ENCODE measurements at places on chromosomes 7 and 10. TPM values are rescaled to one million over a fixed set of nuclear protein-coding genes. Genes with fewer than 3 reads are reported as not detected.

DNA sequence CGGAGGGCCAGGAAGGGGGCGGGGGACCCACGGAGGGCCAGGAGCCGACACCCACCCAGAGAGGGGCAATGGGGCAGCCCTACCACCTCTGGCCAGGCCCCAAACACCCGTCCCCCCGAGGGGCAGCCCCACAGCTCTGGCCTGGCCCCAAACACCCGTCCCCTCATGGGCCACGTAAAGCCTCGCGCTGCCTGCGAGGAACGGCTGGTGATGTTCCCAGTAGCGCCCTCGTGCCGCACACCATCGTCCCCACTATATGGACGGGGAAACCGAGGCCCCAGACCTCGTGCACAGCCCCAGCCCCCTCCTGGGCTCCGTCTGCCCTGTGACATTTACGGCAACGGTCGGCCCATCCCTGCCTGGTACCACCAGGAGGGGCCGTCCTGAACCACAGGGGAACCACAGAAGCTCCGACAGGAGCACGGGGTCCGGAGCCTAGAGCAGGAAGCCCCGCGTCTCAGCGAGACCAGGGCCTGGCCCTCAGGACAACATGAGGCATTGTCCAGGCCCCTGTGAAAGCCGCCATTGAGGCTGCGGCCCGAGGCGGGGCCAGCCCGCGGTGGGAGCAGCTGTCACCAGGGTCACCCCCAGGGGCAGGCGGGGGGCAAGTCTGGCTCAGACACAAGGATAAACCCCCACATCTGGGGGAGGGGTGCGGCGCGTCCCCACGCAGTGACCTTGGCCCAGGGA is 35.6 kb downstream of the GET4 start:
- no peaks in the 10 kb centered on the region for H3K36me3 ChIP-seq
- no peaks in the 10 kb centered on the region for H3K27me3 ChIP-seq
- DNase-seq, result no peak
- no peak overlapping the region for H3K27ac ChIP-seq
- no peak overlapping the region for H3K4me3 ChIP-seq
- peaks cover 10% of the 10 kb centered on the region for H3K4me1 ChIP-seq

DNA sequence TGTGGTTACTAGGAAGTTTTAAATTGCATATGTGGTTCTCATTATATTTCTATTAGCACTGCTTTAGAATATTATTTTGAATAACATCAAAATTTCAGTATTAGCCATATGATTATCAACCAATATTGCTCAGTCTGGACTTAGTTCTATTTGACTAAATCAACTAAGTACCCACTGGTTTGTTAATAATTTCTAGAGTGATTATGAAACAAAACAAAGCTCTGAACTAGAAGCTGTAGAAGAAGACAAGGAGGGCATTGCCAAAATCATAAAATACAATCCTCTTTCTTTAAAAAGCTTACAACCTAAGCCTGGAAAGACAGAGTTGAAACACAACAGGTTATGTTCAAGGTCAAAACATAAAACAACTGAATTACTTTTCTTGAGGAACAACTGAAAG is 204.7 kb downstream of the KMT2C start:
- no peak overlapping the region for H3K27ac ChIP-seq
- no peak overlapping the region for H3K4me3 ChIP-seq
- peaks cover 14% of the 10 kb centered on the region for H3K36me3 ChIP-seq
- no peaks in the 10 kb centered on the region for H3K4me1 ChIP-seq
- DNase-seq, result no peak

GRCh38 chr7:128106821-128107220 is 75.6 kb upstream of the LRRC4 start:
- H3K27ac ChIP-seq, result no peak overlapping the region
- no peak for DNase-seq
- no peak overlapping the region for H3K4me3 ChIP-seq
- H3K27me3 ChIP-seq, result peaks cover 3% of the 10 kb centered on the region

DNA sequence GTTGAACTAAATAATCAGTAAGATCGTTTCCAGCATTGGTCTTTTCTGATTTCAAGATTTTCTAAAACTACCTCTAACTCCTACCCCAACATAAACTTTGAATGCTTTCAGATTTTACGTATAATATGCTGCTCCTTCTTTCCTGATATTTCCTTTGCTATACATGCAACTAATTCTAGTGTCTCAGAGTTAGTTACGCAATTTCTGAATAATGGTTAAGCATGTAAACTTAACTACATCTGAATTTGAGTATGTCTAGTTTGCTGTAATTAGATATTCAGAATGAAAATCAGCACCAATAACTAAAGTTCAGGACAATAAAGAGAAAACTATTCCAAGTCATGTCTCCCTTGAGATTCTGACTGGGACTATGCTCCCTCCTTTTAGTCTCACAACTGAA is 71.0 kb downstream of the SEMA3C start:
- H3K27ac ChIP-seq, result no peak overlapping the region
- DNase-seq, result no peak
- H3K36me3 ChIP-seq, result no peaks in the 10 kb centered on the region
- no peak overlapping the region for H3K4me3 ChIP-seq

The TMEM139 gene
- total RNA-seq, result 0.70 TPM

The YWHAG gene
- 127 TPM for total RNA-seq

The LLCFC1 gene
- not detected for total RNA-seq

DNA sequence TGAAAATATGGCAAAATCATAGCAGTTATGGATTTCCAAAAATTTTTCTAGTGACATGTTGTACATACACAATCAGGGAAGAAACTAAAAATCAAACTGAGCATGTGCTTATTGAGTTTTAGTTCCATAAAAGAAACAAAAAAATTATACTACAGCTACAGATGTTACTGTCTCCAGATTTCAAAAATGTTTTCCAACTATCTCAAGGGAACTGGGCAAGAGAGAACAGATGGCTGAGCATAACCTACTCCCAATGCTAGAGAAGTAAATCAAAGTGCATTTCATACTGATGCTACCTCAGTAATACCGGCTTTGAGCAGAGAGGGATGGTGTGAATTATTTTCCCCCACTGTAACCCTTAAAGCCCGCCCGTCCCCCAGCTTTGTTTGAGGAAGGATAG is 40.7 kb upstream of the KMT2C start:
- H3K4me1 ChIP-seq, result no peaks in the 10 kb centered on the region
- H3K36me3 ChIP-seq, result no peaks in the 10 kb centered on the region
- DNase-seq, result no peak

DNA sequence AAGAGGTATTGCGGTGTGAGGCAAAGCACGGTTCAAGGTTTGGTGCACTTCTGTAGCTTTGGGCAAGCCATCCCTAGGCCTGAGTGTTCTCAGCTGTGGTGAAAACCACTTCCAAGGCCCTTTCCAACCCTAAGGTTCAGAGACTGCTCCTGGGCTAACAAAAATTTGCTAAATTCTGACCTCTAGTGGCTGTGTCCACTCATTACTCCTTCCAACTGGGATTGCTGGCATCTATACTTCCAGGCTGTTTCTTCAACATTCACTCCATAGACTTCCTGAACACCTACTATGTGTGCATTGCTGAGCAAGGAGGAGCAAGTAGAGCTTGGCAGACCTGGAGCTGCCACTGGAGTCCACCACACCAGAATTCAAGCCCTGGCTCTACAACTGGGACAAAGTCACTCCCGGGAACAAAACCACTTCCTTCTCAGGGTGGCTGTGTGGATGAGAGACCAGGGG is 29.3 kb upstream of the SH3PXD2A start:
- H3K36me3 ChIP-seq, result peaks cover 46% of the 10 kb centered on the region
- peaks cover 24% of the 10 kb centered on the region for H3K4me1 ChIP-seq
- no peak overlapping the region for H3K4me3 ChIP-seq
- peak; percentile 20 for DNase-seq
- H3K27ac ChIP-seq, result no peak overlapping the region
- H3K27me3 ChIP-seq, result no peaks in the 10 kb centered on the region

DNA sequence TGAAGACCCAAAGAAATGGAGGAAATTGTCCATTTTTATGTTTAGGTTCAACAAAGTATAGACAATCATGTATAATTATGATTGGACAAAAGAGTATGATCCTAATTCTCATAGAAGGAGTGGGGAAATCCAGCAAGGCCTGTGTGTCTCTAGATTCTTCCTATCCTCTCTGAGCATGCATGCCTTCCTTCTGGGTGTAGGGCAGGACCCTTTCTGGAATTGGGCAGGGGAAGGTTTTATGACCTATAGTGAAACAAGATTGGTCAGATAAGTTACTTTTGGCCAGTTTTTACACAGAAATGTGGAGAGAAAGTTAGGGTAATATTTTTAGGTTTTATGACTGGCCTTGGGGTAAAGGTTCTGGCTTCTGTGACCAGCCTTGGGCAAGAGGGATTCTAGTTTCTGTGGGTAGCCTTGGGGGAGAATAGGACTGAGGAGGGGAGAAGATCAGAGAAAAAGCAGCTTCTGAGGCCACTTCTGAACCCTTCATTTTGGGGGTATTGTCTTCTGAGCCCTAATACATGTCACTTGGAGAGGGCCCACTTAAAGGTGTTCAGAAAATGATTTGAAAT is 289.4 kb downstream of the EXOC4 start:
- no peak overlapping the region for H3K4me3 ChIP-seq
- DNase-seq, result no peak
- no peaks in the 10 kb centered on the region for H3K4me1 ChIP-seq
- peaks cover 6% of the 10 kb centered on the region for H3K36me3 ChIP-seq
- H3K27ac ChIP-seq, result no peak overlapping the region
- H3K27me3 ChIP-seq, result no peaks in the 10 kb centered on the region

GRCh38 chr10:34348021-34348420 is 467.1 kb downstream of the PARD3 start:
- H3K27ac ChIP-seq, result no peak overlapping the region
- no peak for DNase-seq
- peaks cover 3% of the 10 kb centered on the region for H3K27me3 ChIP-seq
- no peaks in the 10 kb centered on the region for H3K4me1 ChIP-seq
- no peak overlapping the region for H3K4me3 ChIP-seq
- no peaks in the 10 kb centered on the region for H3K36me3 ChIP-seq

The GNG11 gene
- total RNA-seq, result not detected

DNA sequence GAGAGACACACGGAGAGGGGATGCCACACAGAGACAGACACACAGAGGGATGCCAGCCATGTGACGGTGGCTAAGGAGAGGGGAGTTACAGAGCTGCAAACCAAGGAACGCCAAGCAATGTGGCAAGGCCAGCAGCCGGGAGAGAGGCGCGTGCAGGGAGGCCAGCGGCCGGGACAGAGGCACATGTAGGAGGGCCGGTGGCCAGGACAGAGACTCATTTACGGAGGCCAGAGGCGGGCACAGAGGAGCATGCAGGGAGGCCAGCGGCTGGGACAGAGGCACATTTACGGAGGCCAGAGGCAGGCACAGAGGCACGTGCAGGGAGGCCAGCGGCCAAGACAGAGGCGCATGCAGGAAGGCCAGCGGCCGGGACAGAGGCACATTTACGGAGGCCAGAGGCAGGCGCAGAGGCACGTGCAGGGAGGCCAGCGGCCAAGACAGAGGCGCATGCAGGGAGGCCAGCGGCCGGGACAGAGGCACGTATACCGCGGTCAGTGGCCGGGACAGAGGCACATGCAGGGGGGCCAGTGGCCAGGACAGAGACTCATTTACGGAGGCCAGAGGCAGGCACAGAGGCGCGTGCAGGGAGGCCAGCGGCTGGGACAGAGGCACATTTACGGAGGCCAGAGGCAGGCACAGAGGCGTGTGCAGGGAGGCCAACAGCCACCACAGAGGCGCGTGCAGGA is 40.4 kb downstream of the INSIG1 start:
- H3K36me3 ChIP-seq, result no peaks in the 10 kb centered on the region
- no peak overlapping the region for H3K4me3 ChIP-seq
- peaks cover 6% of the 10 kb centered on the region for H3K4me1 ChIP-seq
- no peak overlapping the region for H3K27ac ChIP-seq

The CDH23 gene
- total RNA-seq, result 2.6 TPM

The NUTM2E gene
- not detected for total RNA-seq

The SFMBT2 gene
- total RNA-seq, result 15.4 TPM

DNA sequence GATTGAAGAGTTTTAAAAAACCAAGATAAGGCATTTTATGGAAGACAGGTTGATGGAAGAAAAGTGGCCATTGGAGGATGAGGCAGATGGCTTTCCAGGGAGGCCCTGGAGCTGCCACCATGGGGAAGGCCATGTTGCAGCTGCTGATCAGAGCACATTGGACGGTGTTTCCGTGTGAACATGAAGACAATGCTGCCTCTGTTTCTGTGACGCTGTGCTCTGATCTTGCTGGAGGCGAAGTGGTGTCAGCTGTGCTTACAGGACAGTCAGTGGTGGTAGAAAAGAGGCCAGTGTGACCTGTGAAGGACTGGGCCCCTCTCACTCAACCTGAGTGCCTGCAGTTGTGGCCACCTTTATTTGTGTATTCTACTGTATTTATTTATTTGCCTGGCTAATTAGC is 132.9 kb downstream of the FAM204A start:
- H3K27ac ChIP-seq, result no peak overlapping the region
- no peak overlapping the region for H3K4me3 ChIP-seq
- no peaks in the 10 kb centered on the region for H3K36me3 ChIP-seq
- H3K4me1 ChIP-seq, result no peaks in the 10 kb centered on the region
- no peak for DNase-seq
- H3K27me3 ChIP-seq, result peaks cover 19% of the 10 kb centered on the region

The PRLHR gene
- total RNA-seq, result not detected

DNA sequence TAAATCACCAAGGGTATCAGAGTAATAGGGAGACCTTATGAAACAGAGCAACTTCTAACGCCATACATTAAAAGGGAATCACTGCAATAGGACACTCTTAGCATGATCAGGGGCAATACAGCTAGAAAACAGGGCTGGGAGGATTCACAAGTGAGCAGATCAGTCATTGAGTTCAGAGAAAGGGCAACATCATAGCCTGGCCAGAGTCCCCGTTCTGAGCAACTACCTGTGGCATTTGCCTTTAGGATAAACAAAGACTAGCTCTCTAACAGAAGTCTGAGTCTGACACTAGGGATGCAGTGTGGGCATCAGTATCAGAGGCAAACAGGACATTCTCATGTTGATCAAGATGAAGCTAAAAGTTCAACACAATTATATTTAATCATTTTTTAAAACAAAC is 297.9 kb downstream of the DGKB start:
- H3K27ac ChIP-seq, result no peak overlapping the region
- DNase-seq, result no peak
- H3K4me3 ChIP-seq, result no peak overlapping the region
- no peaks in the 10 kb centered on the region for H3K27me3 ChIP-seq

DNA sequence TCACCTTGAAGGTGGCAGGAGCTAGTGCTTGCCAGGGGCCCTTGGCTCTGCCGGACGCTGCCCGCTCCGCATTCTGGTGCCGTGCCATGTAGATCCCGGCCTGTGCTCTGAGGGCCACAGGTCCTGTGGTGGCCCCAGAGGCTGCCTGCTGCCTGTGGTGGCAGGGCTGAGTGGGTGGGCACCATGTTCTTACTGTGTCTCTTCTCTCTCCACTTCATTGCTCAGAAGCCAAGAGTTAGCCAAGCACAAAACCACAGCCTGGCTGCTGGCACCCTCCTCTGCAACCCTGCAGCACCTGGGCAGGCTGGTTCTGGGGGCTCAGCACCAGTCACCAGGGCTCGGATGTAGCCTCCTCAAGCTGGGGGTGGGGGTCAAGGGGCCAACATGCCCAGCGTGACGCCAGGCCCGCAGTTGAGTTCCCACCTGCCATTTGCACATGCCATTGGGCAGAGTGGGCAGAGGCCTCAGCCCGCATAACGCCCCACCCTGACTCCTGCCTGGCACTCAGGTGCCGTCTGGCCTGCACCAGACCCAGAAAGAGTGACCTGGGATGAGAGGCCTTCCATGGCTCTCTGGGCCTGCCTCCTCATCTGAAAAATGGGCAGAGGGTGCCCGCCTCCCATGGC is 16.3 kb downstream of the ZMIZ1 start:
- H3K4me1 ChIP-seq, result peaks cover 26% of the 10 kb centered on the region
- H3K27ac ChIP-seq, result no peak overlapping the region
- H3K36me3 ChIP-seq, result no peaks in the 10 kb centered on the region
- H3K4me3 ChIP-seq, result no peak overlapping the region

Data from activated CD4-positive, alpha-beta memory T cell treated with anti-CD3 and anti-CD28 coated beads for 36 hours (primary cell).